ENCODE measurements at places on chromosomes 3 and 15.
A peak's percentile ranks its signal among the peaks of the same experiment; 100 is the strongest.

- no peak for DNase-seq
These were observed 268.1 kb downstream of the ULK4 start for GRCh38 chr3:41693799-41694198.

- no peak for DNase-seq
These were observed 130.3 kb downstream of the NR1I2 start for GRCh38 chr3:119912220-119912619.

- no peak for DNase-seq
These were observed 96.1 kb downstream of the OXNAD1 start for GRCh38 chr3:16361087-16361486.

DNA sequence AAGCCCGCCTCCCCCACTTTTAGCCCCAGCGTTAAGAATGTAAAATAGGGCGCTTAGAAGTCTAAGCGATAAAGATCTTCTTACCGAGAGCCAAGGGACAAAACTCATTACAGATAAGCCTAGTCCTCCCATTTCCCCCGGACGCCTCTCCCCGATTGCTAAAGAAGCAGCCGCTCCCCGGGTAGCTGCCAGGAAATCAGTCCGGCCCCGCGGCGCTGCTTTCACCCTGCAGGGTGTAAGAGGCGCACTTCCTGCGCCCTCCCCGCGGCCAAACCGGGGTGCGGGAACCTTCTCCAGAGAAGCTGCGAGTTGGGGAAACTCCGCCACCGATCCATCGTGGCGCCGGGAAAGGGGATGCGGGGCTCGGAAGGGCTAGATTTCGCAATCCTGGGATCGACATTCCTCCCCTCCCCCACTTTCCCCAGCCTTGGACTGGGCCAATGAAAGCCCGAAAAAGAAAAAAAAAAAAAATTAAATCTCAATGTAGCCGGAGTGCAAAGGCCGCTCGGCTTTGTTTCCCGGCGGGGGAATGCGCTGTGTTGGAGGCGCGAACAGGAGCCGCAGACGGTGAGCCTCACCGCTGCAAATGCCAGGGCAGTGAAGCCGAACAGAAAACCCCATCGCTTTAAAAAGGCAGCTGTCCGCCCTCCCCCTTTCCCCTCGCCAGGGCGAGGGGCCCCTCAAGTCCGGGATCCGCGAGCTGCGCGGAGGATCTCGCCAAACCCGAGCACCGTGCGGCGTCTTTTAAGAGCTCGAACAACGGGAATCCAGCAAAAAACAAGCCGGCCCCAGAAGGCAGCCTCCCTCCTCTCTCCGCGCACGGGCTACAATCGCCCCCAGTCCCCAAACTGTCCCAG, 626 bp upstream of the PTPRG start:
- no peak for DNase-seq

- DNase-seq: no peak
These were observed 50.3 kb downstream of the LRIG1 start for GRCh38 chr3:66450390-66451022.

- DNase-seq: no peak
These were observed 10.7 kb downstream of the CLK3 start for GRCh38 chr15:74626336-74626735.

- DNase-seq: no peak
These were observed 45.8 kb upstream of the CCNB2 start for GRCh38 chr15:59059076-59059597.

DNA sequence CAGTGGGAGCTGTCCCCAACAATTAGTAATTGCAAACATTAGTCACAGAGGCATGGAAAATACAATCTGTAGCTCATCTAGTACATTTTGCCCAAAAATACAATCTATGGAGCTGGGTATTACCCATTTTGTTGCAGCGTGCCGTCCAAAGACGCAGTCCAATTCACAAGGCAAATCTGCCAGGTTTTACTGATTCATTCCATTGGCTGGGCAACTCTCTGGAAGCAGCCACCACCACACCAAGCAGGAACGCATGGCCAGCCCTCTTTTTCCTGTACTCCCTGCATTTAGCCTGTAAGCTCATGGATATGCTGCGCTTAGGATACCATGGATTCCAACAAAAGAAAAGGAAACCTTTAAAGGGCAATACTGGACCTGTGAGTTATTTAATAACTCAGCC, 60.5 kb upstream of the ARRDC4 start:
- DNase-seq: no peak

- DNase-seq: no peak
These were observed 254.3 kb downstream of the ZBBX start for GRCh38 chr3:167125612-167126407.

- no peak for DNase-seq
These were observed 124.8 kb upstream of the ABI3BP start for GRCh38 chr3:101117980-101118379.

GRCh38 chr3:50550079-50550736, 17.3 kb downstream of the C3orf18 start:
- DNase-seq: peak; percentile 86

GRCh38 chr3:87370007-87370406, 93.6 kb upstream of the POU1F1 start:
- no peak for DNase-seq

- DNase-seq: no peak
These were observed 8.8 kb downstream of the NUP210 start for GRCh38 chr3:13411186-13411860.

DNA sequence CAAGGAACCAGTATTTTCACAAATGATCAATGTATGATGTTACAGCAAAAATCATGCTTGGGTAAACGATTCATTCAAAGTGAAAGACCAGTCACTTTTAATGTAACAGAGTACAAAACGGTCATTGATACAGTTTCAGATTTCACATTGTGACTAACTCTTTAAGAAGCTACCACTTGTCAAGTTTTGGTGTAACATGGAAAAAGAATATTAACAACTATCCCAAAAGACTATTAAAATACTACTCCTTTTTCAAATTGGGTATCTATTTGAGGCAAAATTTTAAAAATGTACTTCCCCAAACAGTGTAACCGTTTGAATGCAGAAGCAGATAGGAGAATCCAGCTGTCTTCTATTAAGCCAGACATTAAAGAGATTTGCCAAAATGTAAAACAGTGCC, 31.7 kb downstream of the AKAP13 start:
- DNase-seq: no peak

GRCh38 chr3:149967086-149967685, 3.5 kb downstream of the PFN2 start:
- DNase-seq: no peak

- no peak for DNase-seq
These were observed 328.0 kb upstream of the DNAJC19 start for GRCh38 chr3:181317508-181317907.

GRCh38 chr3:78647726-78648125, 1120.1 kb downstream of the ROBO1 start:
- no peak for DNase-seq

GRCh38 chr3:35296533-35296932, 342.8 kb upstream of the ARPP21 start:
- DNase-seq: no peak

DNA sequence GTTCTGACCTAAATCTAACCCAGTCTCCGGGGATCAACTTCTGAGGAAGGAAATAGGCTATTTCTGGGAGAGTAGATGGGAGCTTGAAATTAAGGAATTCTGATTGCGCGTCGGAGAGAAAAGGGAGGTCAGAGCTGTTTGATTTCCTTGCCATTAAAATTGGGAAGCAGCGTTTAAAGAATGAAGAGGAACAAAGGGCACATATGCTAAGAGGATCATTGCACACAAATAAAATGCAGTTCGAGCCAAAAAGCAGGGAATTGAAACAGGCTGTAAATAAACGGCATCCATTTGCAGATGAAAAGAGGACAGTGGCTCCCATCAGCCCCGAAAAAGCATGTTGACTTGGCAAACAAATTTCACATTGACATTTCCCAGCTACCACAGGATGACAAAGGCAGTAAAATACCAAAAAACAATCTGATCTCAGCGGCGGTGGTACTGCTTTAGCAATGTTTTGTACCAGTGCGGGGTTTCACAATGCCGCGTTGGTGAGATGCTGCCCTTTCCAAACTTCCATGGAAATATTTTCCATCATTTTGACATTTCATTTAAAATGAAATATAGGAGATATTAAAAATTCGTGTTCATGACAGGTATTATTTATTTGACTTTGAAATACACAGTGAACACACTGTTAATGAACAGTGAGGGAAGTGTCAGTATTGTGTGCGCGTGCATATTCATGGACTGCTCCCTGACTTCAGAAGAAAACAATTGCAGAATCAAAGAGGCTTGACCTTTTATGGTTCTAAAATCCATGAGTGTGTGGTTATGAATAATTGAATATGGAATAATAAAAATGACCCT, 108.8 kb downstream of the SQOR start:
- DNase-seq: no peak

GRCh38 chr15:66065325-66065724, 188.2 kb downstream of the MEGF11 start:
- peak; percentile 9 for DNase-seq

DNA sequence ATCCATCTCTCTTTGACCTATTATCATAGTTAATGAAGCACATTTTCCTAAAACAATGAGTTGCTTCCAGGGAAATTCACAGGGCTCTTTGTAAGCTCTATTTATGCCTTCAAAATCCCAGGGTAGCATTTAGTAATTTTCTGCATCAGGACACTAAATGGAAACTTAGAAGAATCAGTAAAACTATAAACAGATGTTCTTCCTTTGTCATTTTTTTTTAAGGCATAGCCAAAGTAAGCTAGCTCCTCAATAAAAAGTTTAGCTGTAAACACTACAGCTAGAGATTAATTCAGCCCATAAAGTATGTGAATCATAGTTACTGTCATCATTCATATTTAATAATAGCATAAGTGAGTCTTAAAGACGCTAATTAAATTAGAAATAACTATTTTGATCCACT, 79.3 kb downstream of the RPL22L1 start:
- no peak for DNase-seq

- DNase-seq: no peak
These were observed 27.5 kb downstream of the PLOD2 start for GRCh38 chr3:146133441-146133840.

GRCh38 chr15:50758712-50759205, 6.7 kb downstream of the SPPL2A start:
- no peak for DNase-seq

DNA sequence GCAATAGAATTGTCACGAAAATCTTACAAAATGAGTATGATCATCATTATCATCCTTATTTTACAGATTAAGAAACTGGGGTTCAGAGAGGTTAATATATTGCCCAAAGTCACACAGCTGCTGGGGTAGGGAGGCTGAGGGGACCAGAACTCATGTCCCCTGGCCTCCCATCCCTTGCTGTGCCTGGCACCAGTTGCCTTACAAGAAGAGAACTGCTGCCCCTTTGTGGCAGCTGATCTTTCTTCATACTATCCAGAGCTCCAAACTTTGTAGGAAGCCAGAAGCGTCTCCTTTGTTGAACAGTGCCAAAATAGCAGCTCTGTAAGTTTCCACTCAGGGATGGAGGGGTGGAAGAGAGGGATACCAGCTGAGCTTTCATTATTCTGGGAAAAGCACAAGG, 236.8 kb upstream of the TBC1D5 start:
- no peak for DNase-seq

GRCh38 chr15:50685976-50686468, 575 bp downstream of the TRPM7 start:
- DNase-seq: peak; percentile 92

GRCh38 chr3:98945101-98945524, 43.6 kb upstream of the DCBLD2 start:
- no peak for DNase-seq

- DNase-seq: no peak
These were observed 34.9 kb upstream of the GPR160 start for GRCh38 chr3:170002879-170003278.

Measured in activated effector memory CD4-positive, alpha-beta T cell treated with anti-CD3 and anti-CD28 coated beads, Interleukin-2, amount 50 U/mL, for 16 hours (primary cell).